Stimulated activated CD4-positive, alpha-beta T cell treated with anti-CD3 and anti-CD28 coated beads, Interleukin-2, amount 100 ng/mL, for 24 hours (primary cell): ENCODE measurements at places on chromosomes 1 and 21.

DNA sequence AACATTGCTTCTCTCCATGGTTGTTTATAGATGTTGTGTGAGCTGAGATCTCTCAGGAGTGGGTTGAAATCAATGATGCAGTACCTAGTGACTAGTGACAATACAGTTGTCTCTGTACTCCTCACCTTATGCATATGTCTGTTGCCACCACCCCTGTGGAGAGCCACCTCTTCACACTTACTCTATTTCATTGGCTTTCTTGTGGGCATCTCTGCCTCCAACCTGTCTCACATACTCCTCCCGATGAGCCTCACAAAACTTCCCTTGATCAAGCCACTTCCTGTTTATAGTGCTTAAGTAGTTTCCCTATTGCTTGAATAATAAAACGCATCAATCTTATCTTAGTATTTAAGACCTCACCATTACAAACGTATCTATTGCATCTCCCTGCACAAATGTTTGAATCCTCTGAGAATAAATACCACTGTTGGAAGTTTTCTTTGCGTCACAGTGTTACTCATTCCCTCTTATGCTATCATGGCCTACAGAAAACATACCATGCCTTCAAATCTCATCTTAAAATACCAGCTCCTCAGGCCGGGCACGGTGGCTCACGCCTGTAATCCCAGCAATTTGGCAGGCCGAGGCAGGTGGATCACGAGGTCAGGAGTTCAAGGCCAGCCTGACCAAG lies 54.7 kb upstream of the GREM2 start:
- no peak for DNase-seq

DNA sequence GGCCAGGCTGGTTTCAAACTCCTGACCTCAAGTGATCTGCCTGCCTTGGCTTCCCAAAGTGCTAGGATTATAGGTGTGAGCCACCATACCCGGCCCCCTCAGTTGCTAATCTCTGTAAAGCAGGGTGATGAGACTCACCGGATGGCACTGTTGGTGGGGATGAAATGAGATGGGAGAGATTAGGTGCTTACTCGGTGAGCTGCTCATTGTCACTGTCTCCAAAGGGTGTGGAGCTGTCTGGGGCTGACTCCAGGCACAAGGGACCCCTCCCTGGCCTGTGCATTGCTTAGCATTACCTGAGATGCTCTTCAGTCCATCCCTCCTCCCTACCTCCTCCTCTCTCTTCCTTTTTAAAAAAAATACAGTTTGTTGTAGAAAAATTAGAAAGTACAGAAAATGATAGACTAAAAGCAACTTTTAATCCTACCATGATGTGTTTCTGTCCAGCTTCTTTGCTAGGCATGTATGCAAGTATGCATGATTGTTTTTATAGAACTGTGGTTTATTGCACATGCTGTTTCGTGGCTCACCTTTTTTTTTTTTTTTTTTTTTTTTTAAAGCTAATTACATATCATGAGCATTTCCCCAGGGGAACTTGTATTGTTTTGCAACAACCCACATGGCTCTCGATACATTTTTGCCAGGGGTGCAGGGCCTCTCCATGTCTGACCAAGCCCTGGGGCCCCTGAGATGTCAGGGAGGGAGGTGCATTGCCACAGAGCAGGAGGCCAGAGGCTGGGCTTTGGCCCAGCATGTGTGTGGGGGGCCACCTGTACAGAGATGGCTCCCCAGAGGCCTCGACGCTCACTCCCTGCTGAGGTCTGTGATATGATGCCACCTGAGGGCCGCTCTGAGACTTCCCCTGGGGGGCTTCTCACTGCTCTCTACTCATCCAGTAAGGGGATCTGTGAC lies 55.4 kb downstream of the ARHGEF10L start:
- DNase-seq, result no peak

DNA sequence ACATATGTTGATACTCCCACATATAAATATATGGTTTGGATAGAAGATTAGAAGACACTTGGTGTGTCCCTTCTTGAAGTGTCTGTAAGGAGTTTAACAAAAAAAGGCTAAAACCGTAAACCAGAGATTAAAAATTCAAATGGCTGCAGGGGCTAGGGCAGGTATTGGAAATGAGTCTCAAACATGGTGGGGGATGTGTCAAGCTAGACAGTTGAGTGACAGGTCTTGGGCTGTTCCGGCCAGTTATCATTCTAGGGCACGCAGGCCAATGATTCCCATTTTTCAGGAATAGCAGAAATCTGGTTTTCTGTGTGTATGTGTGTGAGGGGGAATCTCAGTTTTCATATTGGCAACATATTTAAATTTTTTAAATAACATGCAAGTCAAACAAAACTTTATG lies 77.2 kb downstream of the AK4 start:
- DNase-seq, result no peak

GRCh38 chr1:244860914-244861610 lies 3.3 kb downstream of the HNRNPU start:
- DNase-seq, result no peak

DNA sequence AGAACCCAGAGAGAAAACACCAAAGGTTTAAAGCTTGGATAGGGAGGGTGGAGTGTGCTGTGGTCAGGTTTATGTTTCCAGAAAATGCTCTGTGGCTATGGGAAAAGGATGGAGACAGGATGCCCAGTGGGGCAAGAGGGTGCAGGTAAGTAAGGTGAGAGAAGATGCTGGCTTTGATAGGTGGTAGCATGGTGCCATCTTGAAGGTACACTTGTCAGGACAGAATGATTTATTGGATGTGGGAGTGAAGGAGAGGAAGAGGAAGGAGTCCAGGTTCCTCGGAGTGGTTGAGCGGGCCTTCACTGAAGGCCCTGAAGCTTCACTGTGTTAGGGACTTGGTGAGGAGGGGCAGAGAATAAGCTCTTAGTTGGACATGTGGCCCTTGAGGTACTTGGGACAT lies 3.6 kb downstream of the PTPRF start:
- DNase-seq, result no peak

GRCh38 chr1:98556521-98557158 lies 104.9 kb upstream of the SNX7 start:
- no peak for DNase-seq

- DNase-seq, result no peak
These were observed at the start of gene EPHA8 for GRCh38 chr1:22562584-22563583. Gene EPHA8 (plus strand): TSS chr1:22563489. CDS start chr1:22563636, 147 bp downstream.

DNA sequence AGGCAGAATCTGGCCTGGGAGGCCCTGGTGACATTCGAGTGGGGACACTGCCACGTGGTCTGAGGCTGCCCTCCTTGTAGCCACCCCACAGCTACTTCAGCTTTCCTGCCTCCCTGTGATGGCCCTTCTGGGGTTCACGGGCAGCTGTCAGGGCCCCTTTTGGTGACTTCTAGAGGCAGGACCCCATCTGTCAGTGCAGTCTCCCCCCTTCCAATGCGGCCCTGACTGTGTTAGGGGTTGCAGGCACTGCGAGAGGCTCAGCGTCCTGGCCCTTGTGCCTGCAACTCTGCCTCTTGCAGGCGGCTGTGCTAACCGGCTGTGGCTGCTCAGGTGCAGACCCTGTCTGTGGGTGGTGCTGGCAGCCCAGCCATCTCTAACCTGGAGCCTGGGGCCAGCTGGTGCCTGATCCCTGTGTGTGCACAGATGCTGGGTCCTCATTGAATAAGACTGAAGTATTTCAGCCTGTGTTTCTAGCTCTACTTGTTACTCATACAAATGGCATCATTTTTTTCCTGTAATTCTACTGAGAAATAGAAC lies 62.2 kb downstream of the S100B start:
- DNase-seq, result no peak

GRCh38 chr1:203287109-203287893 lies 18.0 kb upstream of the BTG2 start:
- DNase-seq, result peak; percentile 73

DNA sequence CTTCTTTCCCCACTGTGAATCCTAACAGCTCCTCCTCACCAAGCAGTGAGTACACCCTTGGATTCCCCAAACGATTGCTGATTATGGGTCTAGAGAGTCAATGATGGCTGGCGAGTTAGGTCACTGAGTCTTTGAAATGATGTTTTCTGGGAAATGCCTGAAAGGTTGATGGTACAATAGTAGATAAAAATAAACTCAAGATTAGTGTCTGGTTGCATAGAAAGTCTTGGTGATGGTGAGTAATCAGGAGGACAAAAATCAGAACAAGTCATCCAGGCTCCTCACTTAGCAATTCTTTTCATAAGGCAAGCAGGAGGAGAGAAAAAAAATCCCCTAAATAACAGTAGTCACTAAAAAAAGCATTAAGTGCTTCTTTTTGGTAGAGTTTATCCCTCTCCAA lies 22.6 kb downstream of the HLX start:
- DNase-seq, result no peak

- peak; percentile 56 for DNase-seq
These were observed 10.7 kb downstream of the FMOD start for GRCh38 chr1:203340112-203340790.

- DNase-seq, result no peak
These were observed 394.5 kb upstream of the USP24 start for GRCh38 chr1:55609630-55610029.

DNA sequence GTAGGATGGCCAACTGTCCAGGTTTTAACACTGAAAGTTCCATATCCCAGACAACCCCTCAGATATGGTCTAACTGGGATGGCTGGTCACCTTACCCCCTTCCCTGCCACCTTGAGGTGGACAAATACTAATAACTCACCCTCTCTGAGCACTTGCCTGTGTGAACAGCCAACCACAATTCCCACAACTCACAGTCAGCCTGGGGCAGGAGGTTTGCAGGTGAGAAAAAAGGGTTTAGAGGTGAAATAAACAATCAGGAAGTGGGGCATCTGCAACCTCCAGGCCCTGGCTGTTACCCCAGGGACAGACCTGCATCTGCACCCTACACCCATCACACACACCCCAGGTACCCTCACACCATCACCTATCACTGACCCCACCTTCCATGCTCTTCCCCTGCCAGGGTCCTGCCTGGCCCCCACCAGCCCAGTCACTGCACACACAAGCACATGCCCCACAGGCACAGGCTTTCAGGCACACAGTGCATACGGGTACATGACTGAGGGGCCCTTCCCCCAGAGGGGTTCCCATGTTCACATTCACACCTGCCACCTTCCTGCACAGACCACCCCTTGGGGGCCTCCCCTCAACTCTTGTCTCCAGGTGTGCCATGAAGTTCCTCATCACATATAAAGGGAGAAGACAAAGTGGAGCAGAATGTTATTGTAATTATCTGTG lies 679.5 kb downstream of the MATN1 start:
- DNase-seq, result no peak

DNA sequence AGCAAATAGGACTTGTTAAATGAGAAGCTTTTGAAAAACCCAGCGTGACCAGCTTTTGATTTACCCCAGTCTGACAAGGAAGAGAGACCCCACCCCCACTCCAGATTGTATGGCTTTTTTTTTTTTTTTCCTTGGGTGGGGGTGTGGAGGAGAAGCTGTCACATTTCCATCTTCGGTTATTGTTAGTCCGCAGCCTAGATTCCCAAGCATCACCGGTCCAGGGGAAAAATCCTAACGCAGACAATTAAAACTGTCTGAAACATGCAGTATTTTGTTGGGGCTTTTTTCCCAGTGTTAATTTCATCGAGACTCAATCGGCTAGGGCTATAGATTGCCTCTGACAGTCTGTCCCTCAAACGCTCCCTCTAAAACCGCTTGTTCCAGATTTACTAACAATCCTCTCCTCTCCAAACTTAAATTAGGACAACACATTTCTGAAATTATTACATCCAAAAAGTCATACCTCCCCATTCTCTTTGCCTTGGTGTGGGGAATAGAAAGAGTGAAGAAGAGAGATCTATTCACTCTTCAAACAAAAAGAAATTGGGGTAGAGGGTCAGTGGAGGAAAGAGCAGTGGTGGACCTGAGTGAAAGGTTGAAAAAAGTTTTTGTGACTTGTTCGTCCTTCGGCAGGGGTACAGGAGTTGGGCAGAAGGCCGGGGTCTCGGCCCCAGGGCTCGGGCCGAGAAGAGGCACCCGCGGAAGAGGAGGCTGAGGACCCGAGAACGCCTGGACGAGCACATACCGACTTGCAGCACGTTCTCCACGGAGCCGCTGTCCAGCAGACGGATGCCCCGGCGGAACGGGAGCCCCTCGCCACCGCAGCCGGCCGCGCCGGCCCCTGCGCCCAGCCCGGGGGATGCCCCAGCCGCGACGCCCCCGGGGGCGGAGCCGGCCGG lies 1.1 kb downstream of the ZSWIM5 start:
- DNase-seq, result peak; percentile 38

- DNase-seq, result no peak
These were observed 92.2 kb downstream of the POU2F1 start for GRCh38 chr1:167312871-167313270.

DNA sequence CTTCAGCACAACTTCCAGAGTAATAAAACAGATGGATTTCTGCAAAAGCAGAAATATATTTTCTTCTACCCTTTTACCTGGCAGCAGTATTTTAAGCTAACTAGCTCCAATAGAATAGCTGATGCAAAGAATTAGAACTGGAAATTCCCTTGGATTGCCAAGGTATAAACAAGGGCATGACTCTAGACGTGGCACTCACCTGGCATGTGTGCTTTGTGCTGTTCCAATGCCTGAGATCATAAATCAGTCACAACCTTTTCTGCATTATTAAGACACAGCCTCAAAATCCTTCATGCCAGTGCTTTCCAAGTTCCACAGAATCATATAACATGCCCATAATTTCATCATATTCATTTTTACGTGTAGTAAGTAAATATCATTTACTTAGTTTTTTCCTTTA lies 1048.7 kb downstream of the ADGRL2 start:
- DNase-seq, result no peak

DNA sequence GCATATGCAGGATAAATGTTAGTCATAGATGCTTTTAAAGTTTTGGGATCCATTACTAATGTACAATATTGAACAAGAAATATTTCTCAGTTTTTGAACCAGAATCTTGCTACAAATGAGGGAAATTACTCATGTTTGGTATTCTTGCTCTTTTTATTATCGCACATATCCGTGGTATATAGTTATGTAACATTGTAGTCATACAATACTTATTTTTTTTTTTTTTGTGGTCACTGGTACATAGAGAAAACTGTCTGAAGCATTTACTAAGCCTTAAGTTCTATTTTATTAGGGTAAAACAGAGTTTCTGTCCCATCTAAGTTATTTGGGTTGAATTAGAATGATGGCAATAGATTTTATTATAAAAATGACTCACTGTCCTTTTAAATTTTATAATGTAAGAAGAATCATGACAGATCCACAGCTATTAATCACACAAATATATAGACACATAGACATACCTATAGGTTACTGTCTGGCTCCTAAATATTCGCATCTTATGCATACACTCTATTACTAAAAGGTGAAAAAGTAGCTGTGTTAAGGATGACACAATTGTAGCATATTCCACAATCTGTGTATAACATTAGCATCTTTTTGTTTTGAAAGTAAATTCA lies 18.0 kb upstream of the PRKAA2 start:
- no peak for DNase-seq

DNA sequence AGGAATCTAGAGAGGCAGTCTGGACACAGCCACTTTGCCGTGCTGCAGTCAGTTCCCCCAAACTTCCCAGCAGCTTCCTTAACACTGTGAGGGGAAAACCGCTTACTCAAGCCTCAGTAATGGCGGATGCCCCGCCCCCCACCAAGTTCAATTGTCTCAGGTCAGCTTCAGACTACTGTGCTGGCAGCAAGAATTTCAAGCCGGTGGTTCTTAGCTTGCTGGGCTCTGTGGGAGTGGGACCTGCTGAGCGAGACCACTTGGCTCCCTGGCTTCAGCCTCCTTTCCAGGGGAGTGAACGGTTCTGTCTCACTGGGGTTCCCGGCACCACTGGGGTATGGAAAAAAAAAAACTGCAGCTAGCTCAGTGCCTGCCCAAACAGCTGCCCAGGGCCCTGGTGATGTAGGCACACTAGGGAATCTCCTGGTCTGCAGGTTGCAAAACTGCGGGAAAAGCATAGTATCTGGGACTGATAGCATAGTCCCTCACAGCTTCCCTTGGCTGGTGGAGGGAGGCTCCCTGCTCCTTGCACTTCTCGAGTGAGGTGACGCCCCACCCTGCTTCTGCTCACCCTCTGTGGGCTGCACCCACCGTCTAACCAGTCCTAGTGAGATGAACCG lies 23.7 kb upstream of the HFM1 start:
- DNase-seq, result no peak
